ENCODE measurements at places on chromosomes 1 and 21.
A peak's percentile ranks its signal among the peaks of the same experiment; 100 is the strongest.

GRCh38 chr1:212587016-212587887, 21.3 kb upstream of the ATF3 start:
- peak; percentile 73 for DNase-seq

GRCh38 chr1:156095906-156096508, 13.7 kb upstream of the MEX3A start:
- DNase-seq = no peak

- DNase-seq = no peak
Measured at GRCh38 chr1:178868706-178869105, 2.2 kb downstream of the ANGPTL1 start.

DNA sequence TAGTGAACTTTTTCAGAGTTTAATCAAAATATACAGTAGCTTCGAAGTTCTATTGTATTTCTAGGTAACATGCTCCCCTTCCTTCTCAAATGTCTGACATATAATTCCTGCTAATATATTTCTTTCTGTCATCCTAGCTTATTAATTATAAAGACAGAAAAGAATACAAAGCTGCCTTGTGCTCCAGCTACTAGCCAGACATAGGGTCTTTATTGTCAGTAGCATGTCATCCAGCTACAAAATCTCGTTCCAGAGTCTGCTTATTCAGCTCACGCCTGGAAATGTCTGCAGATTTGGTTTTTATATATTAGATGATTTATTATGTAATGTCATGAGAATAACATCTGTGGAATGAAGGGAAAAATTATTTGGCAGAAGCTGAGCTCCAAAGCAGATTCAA, 1102.8 kb downstream of the BRINP3 start:
- no peak for DNase-seq

DNA sequence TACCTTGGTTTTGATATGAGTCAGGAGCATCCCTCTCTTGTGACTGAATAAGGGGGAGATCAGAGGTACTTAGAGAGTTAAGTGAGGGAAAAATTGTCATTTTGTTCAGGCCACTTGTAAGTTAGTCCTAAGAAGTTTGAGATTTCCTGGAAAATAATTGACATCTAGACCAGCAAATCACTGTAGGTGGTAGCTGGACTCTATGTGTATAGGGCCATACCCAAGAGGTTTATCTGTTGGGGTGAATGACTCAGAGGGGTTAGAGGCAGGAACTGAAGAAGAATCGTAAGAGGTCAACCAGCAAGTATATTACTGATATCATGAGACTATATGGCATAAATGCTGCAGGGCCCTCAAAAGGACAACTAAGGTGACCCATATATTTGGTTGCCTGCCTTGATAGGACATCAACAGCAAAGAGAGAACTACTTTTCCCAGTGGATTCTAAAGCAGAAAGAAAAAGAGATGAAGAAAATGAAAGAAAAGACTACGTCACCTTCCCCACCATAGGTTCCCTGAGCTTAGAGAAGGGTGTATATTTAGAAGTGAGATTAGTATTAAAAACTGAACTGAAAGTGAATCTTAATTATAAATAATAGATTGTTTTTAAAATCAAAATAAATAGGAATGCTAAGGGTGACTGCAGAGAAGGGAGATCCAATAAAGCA, 8.0 kb upstream of the RNPC3 start:
- DNase-seq = peak; percentile 46

DNA sequence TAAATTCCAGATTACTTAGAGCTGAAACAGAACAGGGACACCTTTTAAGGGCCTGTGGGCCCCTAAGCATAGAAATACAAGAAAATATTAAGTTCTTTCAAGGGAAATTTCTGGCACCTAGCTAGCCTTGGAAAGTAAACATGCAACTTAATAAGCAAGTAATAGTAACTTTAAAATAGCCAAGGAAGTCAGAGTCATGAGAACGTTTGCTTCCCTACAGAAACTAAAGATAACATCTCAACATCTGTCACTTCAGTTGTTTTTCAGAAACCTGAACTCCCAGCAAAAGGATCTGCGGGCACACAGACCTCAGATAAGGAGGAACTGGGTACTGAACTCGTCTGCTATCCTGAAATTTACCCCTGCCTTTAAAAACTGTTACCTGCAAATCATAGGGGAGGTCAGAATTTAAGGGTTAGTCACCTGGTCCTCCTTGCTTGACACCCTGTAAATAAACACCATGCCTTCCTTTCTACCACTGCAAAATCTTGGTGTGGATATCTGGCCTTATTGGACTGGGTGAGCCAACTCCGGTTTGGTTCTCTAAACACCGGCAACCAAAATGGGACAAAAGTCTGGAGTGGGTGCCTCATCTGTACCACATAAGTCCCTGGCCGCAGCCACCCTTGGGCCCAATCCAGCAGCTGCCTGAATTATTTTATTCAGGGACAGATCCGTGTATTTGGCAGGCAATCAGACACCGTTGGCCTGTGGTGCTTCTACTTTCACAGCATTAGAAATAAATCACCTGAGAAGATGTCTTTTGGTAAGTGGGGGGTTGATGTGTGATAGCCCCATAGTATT, 27.9 kb downstream of the NRDC start:
- DNase-seq = no peak

GRCh38 chr1:67217417-67217816, 51.2 kb downstream of the IL23R start:
- no peak for DNase-seq

DNA sequence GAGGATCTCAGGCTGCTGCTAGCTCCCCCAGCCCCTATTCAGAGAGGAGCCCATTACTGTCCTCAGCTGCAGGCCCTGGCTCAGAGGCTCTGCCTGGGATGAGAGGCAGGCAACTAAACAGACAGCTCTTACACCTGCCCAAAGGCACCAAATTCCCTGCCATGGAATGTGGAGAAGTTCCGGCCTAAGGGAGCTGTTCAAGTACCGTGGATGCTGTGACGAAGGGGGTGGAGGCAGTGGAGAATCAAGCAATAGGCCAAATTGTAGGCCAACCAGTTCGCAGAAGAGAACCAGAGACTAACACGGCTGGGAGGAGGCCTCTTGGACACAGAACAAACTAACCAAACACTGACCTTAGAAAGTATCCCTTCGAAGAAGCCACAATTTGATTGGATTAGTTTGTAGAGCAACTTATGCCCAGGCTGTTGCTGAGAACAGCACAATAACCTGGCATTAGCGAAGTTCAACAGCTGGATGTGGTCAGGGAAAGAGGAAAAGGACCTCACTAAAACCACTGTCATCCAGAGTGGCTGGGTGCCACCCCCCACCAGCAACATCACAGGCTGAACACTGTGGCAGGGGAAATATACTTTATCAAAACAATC, 3.6 kb downstream of the C1orf174 start:
- no peak for DNase-seq

DNA sequence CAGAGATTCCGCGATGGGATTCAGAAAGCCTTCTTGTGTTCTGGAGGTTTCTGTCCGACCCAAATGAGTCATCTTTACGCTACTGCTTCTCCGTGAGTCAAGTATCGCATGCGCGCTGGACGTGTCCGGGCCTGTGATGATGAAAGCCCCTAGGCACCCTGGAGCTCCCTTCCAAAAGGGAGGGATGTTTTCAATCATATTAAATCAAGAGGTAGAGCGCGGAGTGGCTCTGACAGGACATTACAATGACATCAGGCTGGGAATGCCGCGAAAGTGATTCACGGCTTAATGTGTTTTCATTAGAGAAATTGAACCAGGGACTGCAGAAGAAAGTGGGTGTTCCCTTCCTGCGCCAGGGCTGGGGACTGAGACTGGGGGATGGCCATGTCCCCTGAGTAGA, 48.5 kb downstream of the AJAP1 start:
- DNase-seq = peak; percentile 1

DNA sequence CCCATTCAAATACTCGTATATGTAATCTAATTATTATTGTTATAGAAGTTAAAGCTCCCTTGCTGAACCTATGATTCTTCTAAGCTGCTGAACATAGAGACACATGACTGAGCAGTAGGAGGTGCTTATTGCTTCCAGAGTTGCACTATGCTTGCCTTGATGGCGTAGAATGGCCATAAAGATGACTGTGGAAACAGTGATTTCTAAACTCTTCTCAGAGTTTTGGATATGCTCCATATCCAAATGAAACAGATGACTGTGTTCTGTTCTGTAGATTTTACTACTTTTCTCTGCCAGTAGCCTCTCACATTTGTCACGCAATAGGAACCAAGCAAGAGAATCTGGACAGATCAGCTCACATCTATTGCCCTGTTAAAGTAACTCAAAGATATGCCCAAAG, 88.1 kb upstream of the CACYBP start:
- no peak for DNase-seq

DNA sequence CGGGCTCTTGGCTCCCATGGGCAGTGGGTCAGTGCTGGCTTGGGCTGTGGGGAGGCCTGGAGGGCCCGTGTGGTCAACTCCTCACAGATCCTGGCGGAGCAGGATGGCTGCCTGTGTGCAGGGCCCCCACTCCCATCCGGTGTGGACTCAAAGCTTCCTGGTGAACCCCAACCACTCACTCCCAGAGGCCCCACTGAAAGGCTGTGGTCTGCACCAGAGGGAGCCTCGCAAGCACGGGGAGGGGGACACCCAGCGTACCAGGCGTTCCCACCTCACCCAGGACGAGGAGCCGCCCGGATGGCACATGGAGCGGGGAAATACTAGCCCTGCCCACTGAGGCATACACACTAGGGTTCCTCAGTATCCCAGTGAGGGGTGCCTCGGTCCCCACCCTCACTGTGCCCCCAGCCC, 75.4 kb upstream of the ACTRT2 start:
- no peak for DNase-seq

- peak; percentile 58 for DNase-seq
Measured at GRCh38 chr1:185155600-185156287, 1.0 kb downstream of the TRMT1L start.

GRCh38 chr21:26961698-26962097, 5.2 kb downstream of the ADAMTS5 start:
- DNase-seq = no peak

Measured in cardiac fibroblast (primary cell).